Astrocyte of the hippocampus (primary cell): ENCODE measurements at places on chromosomes 4 and X.

DNA sequence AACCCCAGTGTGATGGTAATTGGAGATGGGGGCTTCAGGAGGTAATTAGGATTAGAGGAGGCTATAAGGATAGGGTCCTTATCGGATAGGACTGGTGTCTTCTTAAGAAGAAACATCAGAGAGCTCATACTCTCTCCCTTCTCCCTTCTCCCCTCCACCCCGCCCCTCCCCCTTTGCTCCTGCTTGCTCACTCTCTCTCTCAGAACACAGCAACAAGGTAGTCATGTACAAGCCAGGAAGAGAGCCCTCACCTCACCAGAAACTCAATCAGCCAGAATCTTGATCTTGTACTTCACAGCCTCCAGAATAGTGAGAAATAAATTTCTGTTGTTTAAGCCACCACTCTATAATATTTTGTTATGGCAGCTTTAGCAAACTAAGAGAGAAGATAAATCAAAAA lies 4.5 kb downstream of the DDX60L start:
- DNase-seq, result no peak

DNA sequence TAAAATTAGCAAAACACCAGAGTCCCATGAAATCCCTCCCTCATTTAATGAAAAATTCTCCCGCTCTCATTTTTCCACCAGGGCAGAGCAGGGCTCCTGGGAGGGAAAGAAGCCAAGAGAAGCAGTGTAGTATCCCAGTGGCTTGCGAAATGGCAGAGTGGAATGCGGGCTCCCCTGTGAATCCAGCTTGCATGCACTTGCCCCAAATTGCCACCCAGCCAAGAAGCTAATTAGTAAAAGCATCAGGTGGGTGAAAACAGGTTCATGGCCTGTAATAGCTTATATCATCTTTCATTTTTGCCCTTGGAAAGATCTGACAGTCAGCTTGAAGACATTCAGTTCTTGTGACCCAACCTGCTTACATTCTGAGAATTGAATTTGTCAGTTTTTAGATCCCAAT lies 10.1 kb downstream of the AMOT start:
- DNase-seq, result no peak

GRCh38 chr4:2318885-2319284 lies 57.0 kb upstream of the MXD4 start:
- DNase-seq, result no peak

GRCh38 chr4:175090116-175090515 lies 172.0 kb downstream of the ADAM29 start:
- no peak for DNase-seq

DNA sequence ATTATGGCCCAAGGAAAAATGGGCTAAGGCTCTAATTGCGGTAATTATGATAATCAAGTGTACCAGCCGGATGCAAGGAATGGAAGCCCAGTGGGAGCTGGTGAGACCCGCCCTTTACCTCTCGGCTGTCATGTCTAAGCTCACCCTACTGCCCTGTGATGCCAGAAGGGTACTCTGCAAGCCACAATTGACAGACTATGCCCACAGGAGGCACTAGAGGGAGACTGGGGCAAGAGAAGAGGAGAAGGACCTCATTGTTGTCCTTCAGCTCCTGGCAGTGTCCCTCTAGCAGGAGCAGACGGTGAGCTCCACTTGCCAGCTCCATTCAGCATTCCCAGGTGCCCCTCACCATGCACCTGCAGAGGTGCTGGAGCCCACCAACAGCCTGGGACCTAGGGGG lies 141.8 kb downstream of the SMIM20 start:
- no peak for DNase-seq

DNA sequence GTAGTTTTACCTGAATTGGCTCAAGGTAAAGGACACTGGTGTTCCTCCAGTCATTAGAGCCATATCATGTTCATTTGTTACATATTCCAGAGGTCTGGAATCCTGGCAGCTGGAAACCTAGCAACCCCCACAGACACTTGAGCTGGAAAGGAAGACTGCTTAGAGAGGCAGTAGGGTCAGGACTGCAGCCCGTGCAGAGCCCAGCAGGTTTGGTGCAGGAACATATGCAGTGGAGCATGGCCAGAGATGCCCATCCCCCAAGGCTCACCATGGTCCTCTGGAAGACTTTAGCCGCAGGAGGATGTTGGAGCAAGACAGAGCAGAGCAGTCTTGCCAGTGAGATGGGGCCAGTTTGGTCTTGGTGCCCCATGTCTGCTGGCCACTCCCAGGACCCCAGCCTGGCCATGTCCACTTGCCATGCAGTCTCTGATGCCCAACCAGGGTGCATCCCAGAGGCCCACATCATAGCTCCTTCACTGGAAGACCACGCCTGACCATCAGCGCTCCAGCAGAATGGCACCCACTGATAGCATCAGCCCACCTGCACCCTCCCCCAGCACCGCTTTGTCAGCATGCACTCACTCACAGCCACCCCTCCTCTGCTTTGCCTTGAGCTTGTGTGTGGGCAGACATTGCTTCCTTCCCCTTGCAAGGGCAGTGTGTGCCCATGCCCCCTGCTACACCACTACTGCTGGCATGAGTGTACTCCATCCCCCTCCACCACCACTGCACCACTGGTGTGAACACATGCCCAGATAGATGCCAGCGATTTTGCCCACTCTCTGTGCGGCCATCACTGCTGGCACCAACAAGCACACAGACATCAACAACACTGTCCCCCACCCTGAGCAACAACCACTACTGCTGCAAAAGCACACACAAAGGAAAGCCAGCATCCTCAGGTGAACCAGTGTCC lies 190.3 kb upstream of the SPOCK3 start:
- no peak for DNase-seq

GRCh38 chrX:21656587-21657317 lies 1.4 kb downstream of the KLHL34 start:
- DNase-seq, result no peak

- DNase-seq, result no peak
Observed at GRCh38 chr4:25090516-25090915, 59.8 kb upstream of the LGI2 start.

GRCh38 chr4:38519666-38520065 lies 144.3 kb upstream of the KLF3 start:
- no peak for DNase-seq

DNA sequence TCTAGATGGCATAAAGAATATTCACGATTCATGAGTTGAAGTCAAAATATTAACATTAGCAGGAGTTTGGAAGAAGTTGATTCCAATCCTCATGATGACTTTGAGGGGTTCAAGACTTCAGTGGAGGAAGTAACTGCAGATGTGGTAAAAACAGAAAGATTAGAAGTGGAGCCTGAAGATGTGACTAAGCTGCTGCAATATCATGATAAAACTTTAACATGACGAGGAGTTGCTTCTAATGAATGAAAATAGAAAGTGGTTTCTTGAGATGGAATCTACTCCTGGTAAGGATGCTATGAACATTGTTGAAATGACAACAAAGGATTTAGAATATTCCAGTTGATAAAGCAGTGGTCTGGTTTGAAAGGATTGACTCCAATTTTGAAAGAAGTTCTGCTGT lies 70.1 kb upstream of the TMLHE start:
- no peak for DNase-seq

DNA sequence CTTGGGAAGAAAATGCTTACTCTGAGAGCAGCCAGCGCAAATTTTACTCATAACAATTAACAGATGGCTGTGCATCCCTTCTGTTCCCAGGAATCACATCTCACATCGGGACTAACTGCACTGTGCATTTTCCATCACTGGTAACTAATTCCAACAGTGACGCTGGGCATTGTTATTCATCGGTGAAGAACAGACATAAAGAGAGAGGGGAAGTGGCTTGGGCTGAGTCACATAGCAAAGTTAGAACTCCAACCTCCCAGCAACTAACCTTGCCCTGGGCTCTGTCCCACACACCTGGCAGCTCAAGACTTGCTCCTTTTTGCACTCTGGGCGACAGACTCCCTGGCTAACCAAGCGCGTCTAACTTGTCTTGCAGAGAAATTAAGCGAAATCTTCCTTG lies 6.4 kb upstream of the LONRF3 start:
- no peak for DNase-seq

- no peak for DNase-seq
Observed at GRCh38 chr4:93770201-93770600, 58.4 kb upstream of the ATOH1 start.

- peak; percentile 97 for DNase-seq
Observed at GRCh38 chrX:1391370-1391706, 575 bp downstream of the SLC25A6 start.

DNA sequence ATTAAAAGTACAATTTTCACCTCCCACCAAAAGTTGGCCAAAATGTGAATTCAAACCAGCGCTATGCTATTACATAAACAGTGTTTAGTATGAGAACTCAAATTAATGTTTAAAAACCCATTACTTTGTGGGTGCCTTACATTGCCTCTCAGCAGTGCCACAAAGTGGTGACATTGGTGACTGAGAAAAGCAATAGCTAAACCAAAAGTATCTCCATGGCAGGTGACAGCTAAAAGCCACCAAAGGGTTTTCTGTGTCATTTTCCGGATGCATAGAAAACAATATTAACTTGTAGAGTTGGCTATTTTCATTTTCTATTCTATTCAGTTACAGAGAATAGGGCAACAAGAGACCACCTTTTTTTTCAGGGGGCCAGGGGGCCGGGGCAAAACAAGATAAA lies 261.2 kb downstream of the MAPK10 start:
- DNase-seq, result no peak

DNA sequence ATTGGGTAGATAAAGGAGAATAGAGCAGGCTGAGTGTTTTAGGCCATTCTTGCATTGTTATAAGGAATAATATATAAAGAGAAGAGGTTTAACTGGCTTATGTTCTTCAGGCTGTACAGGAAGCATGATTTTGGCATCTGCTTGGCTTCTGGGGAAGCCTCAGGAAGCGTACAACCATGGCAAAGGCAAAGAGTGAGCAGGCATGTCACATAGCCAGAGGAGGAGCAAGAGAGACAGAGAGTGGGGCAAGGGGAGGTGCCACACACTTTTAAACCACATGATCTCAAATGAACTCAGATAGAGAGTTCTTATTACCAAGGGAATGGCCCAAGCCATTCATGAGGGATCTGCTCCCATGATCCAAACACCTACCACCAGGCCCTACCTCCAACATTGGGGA lies 4.4 kb upstream of the METTL14 start:
- DNase-seq, result no peak

- peak; percentile 10 for DNase-seq
Observed at GRCh38 chr4:38411092-38411491, 252.9 kb upstream of the KLF3 start.

GRCh38 chr4:105147553-105148161 lies 981 bp downstream of the TET2 start:
- DNase-seq, result peak; percentile 76

DNA sequence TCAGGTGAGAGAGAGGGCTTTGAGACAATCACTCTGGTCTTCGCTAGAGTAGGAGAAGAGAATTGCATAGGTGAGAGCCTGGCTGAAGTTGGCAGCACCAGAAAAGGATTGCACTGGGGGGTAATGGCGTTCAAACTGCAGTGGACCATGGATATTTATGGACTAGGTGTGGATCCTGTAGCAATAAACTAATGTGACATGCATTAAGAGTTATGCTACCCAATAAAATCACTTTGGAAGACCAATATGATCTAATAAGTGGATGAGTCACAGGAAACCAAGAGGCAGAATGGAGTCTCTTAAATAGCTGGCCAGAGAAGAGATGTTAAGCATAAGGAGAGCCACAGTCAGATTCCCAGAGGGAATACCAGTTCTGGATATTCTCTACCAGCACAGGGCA lies 259.8 kb downstream of the FBXO8 start:
- DNase-seq, result no peak

DNA sequence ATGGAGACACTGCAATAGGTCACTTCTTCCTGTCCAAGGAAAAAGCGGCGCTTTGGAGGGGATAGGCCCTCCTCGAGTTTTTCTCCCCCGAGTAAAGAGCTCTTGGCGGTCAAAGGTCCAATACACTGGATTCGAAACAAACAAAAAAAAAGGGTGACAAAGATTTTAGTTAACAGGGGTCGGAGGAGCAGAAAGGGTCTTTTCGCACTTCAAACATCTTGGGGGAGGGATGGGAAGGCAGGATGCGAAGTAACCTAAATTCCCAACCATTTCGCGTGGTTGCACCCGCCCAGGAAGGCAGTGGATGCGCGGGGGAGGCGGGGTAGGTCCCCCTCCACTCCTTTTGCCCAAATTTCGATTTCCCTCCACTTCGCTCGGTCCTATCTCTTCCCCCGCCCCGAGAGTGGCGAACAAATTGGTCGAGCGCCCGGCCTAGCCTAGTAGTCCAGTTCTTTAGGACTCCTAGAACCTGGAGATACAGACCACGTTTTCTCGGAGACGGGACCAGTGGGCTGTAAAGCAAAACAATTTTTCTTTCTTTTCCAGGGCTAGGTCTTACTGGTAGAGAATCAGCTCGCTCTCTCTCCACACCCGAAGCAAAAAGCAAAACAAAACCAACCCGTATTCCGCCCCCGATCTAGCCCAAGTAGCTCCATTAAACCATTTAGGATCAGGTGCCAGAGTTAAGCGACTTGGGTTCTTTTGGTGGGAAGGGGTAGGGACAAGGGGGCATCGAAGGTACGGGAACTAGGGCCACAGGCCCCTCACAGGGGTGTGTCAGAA lies 2.0 kb upstream of the STAG2 start:
- peak; percentile 45 for DNase-seq

- DNase-seq, result peak; percentile 2
Observed at GRCh38 chrX:50967736-50968135, 57.2 kb downstream of the BMP15 start.

DNA sequence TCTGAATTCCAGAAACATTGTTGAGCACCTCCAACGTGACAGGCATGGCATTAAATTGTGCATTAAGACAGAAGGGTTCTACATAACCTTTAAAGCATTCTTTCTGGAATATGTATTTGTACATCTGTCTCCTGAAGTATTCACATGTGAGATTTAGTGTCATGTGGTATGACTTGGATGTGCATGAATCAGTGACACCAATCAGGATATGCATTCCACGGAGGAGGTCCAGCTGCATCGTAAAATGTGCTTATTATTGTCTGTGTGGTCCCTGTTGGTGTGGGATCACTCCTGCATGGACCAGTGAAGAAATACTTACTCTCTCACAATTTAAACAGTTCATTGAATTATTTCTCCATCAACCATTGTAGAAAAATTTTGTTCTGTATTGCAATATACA lies 149.0 kb downstream of the MID1 start:
- DNase-seq, result no peak

GRCh38 chrX:132063862-132064261 lies 40.8 kb downstream of the STK26 start:
- DNase-seq, result no peak

GRCh38 chr4:146191766-146192458 lies 16.4 kb downstream of the LSM6 start:
- peak; percentile 17 for DNase-seq
